Muscle of leg (tissue), 16 donors: ENCODE measurements at places on chromosomes 3 and 15.

DNA sequence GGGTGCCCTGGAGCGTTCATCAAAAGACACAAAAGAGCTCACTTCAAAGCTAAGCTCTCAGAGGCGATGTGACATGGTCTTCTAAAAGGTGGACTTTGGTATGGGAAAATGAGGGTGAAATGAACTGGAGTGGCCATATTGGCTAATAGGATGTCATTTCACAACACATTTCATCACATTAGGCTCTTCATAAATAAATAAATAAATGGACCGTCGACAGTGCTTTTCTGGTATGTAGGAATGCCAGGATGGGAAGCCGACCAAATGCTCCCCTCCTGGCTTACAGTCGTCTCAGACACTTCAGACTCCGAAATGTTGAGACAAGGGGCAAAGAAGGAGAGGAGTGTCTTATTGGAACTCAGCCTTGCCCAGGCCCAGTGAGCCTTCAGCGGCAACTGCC, 383.0 kb downstream of the NTRK3 start:
- no peak for DNase-seq

DNA sequence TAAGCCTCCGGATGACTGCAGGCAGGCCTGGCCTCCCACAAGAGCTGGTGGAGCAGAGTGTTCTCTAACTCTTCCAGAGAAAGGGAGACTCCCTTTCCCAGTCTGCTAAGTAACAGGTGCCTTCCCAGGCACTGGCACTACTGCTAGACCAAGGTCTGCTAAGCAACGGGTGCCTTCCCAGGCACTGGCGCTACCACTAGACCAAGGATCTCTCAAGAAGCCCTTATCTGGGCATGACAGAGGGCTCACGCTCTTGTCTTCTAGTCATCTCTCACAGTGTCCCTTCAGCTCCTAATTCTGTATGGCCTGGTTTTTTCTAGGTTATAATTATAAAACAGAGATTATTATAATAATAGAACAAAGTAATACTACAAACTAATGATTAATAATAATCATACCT, 27.8 kb downstream of the MYL3 start:
- DNase-seq = no peak

DNA sequence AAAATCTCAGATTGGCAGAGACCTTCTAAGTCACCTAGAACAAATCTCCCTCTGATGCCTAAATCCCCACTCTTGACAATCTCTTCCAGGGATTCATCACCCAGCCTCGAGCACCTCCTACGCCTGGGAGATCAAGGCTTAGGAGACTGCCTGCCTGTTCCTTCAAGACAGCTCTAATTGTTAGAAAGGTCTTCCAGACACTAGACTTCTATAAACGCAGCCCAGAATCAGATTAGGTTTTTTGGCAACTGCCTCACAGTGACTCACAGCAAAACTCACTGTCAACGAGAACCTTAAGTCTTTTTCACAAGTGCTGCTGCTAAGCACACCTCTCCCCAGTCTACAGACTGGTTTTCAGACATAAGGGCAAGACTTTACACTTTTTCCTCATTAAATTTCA, 23.1 kb downstream of the SRGAP3 start:
- peak; percentile 91 for DNase-seq

DNA sequence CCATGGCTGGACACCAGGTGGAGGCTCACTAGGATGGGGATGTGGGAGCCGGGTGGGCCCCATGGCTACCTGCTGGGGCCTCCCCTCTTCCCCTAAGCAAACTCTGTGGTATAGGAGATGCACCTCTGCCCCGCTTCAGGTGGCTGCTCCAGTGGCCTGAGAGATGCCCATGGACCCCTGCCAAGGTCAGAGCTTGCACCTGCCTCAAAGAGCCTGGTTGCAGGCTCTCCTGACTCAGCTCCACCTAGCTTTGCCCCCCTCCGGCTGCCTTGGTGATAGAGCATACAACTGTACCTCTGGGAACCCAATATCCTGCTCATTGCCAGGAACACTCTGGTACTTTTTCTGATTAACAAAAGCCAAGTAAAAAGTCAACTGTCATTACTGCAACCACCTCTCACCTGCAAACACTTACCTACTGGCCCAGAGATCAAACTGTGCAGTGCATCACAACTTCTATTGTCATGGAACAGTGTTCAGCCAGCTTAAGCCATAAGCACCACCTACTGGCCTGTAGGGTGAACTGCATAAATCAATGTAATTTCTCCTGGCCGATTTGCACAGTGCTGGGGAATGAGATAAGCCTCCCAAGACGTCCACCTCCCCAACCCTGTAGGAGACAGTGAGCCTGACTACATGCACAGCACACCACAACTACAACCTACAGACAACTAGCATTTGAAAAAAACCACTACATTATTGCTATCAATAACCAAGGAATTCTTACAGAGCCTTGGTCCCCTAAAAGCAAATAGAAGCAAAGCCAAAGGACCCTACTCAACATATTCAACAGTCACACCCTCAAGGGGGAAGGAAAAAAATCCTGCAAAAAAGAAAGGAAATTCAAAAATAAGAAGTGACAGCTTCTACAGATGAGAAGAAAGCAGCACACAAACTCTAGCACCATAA, 352.4 kb upstream of the ARHGEF26 start:
- DNase-seq = peak; percentile 51

DNA sequence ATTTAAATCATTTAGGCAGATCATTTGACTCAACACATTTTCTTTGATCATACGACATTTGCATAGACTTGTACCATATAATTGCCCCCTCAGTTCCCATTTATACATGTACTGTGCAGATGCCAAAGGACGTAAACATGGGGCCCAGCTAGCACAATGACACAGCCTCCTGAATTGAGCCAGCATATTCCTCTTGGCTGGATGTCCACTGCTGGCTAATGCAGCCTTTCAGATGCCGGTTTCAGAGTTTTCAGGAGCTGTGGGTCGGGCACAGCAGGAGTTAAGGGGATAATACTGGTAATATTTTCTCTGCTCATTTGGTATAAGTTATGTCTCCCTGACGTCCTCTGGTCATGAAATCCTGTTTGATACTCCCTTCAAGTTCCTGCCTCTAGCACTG, 39.4 kb downstream of the KAT2B start:
- DNase-seq = no peak

DNA sequence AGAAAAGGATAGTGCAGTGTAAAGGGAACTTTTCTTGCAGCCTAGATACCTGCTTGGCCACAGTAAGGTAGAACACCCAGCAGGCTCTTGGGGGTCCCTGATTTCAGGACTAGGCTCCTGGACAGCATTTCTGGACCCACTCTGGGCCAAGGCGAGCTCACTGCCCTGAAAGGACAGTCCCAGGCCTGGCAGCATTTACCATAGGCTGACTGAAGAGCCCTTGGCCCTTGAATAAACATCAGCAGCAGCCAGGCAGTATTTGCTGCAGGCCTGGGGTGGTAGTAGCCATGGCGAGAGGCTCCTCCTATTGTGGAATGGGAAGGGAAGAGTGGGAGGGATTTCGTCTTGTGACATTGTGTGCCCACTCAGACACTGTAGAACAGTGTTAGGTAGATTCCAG, 529.2 kb downstream of the TUSC7 start:
- no peak for DNase-seq

DNA sequence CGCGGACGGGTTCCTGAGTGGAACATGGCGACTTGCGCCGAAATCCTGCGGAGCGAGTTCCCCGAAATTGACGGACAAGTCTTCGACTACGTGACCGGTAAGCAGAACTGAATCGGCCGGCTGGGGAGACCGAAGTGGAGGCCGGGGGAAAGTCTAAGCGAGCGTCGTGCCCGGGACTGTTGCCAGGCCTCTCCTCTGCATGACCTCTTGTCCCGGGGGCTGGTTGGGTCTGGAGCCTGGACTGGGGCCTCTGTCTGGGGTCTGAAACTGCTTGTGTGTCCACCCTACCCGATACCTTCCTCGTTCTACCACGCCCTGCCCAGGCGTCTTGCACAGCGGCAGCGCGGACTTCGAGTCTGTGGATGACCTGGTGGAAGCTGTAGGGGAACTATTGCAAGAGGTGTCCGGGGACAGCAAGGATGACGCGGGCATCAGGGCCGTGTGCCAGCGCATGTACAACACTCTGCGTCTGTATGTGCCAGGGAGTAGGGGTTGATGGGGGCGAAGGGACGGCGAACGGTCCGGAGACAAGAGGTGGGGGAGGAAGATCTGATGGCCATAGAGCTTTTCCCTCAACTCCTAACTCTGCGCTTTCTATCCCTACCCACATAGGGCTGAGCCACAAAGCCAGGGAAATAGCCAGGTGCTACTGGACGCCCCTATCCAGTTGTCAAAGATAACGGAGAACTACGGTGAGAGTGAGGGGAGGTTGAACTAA, at the start of gene ABCF3:
Gene ABCF3, plus strand, starts transcription at position 16 of the 718 bp plus-strand sequence. Its CDS starts 9 bp downstream, at position 25.
- no peak for DNase-seq
